NCI-H1092 treated with DMSO at 0.1 percent for 48 hours (cell line): ENCODE measurements at places on chromosomes 7 and 10.

DNA sequence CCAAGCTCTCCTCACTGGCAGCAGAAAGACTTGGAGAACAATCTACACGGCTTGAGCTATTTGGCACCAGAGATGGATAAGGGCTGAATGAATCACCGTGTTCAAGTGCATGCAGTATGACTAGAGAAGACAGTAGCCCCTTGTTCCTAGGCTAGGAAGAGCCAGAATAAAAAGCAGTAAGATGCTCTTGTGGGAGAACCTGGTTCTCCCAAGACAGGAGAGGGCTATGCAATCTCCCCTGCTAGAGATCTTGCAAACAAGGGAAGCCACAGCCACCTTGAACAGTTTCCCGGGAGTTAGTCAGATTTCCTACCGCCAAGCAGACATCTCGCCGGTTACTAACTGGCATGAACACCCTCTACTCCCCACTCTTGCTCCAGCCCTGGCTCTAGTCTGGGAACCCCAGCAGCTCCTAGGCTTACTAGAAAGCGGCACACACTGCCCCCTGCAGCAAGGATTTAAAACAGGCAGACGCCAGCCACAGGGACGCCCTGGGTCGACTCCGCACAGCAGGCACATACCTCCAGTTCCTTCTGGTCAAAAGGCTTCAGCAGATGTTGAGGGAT lies 107.3 kb downstream of the SMURF1 start:
- no peak for DNase-seq

- peak; percentile 30 for DNase-seq
Measured at GRCh38 chr10:4013651-4014121, 228.7 kb upstream of the KLF6 start.

GRCh38 chr7:129707910-129708499 lies 96.5 kb downstream of the NRF1 start:
- DNase-seq = no peak

- no peak for DNase-seq
Measured at GRCh38 chr10:78703593-78703992, 365.2 kb upstream of the ZMIZ1 start.

DNA sequence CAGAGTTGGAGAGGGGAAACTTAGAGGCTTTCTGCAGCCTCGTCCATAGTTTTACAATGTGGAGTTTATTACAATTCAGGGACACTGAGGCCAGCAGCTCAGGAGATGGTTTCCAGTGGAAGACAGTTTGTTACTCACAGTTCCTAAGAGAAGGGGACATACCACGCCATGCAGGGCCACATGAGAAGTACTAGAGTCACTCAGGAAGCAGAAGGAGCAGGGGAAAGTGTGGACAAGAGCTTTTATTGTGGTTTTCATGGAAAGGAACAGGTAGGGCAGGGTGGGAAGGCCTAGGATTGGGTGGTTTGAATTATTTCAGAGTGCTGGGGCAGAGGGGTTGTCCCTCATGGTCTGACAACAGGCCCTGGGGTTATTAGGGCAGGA lies 292.1 kb upstream of the IGFBP3 start:
- no peak for DNase-seq

- no peak for DNase-seq
Measured at GRCh38 chr7:39534599-39534998, 31.6 kb upstream of the YAE1 start.

DNA sequence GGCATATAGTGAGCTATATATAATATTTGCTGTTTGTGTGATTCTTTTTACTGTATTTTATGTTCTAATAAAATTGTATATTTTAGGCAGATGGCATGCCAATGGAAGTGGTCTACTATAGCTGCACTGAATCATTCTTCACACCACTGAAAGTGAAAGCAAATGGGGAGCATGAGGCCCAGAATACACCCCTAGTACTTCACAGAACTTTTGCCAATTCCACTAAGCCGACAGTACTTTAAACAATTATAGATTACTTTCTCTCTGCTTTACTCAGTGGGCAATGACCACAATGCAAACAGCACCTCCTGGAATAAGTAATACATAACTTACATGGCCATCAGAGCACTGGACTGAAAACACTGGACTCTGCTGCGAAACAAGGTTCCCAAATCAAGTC lies 70.2 kb downstream of the ANKRD26 start:
- no peak for DNase-seq

GRCh38 chr10:12684784-12685183 lies 316.7 kb downstream of the CCDC3 start:
- DNase-seq = no peak

DNA sequence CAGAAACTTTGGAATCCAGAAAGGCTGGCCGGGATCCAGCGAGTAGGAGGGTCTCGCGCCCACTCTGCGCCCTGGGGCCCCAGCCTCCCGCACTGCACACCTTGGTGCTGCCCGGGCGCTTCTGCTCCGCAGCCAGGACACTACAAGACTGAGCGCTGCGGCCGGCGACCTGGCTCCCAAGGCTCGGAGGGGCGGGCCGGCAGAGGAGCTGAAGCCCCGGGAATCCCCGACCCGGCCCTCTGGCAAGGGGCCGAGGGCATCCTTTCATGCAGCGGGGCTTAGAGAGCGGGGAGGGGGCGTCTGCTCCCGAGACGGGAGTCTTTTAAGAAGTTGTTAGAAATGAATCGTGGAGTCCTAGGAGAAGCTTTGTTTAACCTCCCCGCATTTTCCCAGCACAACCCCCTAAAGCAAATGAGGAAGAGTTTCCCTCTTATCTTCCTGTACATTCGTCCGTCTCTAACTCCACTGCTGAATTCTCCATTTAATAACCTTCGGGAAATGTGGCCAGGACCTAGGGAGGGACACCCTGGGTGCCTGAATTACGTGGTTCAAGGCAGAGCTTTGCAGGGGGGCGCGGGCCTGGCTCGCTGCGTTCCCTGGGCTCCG lies 1.1 kb downstream of the VWC2 start:
- no peak for DNase-seq

- peak; percentile 23 for DNase-seq
Measured at GRCh38 chr7:36153571-36154097, 580 bp downstream of the EEPD1 start.

DNA sequence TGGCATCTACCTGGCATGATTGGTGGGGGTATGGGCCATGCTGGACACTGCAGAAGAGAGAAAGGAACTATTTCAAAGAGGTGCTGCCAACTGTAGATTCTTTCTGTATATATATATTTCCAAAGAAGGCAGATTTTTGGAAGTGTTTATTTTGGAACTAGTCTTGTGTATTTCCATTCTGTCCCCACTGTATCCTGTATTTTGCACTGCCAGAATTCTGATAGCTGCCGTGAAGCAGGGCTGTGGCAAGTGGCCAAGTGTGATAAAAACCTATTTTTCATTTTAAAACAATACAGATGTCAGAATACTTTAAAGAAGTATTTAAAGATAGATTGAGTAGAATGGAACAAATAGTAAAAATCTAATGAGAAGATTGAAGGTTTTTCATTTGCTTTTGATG lies 17.1 kb downstream of the MCU start:
- DNase-seq = no peak

DNA sequence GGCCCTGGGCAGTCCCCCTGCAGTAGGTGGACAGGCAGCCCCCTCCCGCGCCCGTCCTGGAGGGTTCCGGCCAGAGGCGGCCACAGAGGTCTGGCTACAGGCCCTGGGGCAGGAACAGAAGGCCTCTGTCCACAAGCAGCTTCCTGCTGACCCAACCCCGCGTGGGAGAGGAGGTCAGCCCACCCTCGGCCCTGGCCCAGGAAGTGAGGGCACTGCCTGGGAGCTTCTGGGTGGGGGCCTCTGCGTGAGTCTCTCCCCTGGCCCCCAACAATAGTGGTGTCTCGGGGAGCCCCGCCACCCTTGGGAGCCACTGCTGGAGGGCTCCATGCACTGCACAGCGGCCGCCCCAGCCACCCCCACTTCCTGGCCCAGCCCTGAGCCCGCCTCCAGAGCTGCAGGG lies 4.7 kb downstream of the MICALL2 start:
- DNase-seq = no peak
